ENCODE measurements at places on chromosomes 5 and 9.
A peak's percentile ranks its signal among the peaks of the same experiment; 100 is the strongest.

DNA sequence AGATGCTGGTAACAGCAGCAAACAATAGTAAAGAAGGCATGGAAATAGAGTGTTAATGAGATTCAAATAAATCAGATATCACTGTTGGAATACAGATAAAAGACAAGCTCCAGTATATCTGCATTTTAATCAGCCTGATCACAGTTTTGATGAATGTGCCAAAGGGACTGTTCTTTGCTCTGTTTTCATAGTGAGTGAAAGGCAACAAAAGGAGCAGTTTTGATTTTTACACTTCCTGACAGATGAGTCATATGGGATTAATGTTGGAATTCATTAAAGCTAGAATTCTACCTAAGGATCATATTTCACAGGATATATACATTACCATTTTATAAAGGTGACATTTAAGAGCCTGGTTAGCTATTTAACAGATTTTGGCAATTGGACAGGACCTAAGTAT lies 743.3 kb upstream of the PTPRD start:
- no peak for DNase-seq

GRCh38 chr9:70387663-70388062 lies 26.8 kb downstream of the KLF9 start:
- no peak for DNase-seq

DNA sequence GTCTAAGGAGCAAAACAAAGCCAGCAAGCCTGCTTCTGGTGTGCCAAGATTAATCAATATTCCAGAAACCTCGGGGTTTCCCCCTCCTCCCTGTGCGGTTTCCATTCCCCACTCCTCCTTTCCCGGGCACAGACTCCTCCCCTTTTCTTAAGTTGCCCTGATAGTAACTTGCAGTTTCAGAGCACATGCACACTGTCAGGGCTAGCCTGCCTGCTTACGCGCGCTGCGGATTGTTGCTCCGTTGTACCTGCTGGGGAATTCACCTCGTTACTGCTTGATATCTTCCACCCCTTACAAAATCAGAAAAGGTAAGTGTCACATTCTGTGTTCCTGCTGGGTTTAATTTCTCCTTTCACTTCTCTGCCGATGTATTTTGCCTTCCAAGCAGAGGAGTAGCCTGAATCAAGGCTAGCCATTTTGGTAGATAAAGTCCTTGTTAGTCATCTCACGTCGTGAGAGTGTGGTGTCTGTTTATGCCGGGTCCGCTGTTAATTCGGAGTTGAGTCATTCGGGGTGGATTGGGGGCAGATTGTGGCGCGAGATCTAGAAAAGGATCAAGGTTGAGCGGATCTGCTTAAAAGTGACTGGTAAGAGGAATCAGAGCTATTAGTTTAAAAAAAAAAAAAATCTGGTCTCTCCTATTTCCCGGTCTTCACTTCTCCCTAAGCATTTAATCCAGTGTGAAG lies at the start of gene SLC1A3:
Gene SLC1A3, plus strand, starts transcription at position 179 of the 686 bp plus-strand sequence. CDS start 1,818 bp downstream, outside the sequence.
- peak; percentile 37 for DNase-seq

DNA sequence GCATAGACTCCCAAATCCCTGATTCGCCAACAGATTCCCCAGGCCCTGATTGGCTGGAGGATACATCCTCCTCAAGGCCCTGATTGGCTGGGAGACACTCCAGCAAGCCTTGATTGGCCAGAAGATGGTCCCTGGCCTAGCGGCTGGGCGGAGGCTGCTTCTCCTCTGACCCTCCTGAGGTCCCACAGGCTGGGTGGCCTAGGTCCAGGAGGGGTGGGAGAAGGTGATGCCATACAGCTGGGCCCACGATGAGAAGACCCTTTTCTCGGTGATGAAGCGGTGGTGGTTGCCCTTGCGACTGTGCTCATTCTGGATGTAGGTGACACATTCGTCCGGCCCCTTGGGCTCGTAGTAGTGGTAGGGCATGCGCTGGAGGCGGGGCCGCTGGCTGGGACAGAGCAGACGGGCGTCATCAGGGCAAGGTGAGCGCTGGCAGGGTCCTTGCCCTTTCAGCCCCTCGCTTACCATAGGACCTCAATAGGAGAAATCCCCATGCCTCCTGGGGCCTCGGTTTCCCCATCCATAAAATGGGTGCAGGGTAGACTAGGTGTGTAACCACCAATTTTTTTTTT lies 9.0 kb upstream of the AK1 start:
- DNase-seq: no peak

DNA sequence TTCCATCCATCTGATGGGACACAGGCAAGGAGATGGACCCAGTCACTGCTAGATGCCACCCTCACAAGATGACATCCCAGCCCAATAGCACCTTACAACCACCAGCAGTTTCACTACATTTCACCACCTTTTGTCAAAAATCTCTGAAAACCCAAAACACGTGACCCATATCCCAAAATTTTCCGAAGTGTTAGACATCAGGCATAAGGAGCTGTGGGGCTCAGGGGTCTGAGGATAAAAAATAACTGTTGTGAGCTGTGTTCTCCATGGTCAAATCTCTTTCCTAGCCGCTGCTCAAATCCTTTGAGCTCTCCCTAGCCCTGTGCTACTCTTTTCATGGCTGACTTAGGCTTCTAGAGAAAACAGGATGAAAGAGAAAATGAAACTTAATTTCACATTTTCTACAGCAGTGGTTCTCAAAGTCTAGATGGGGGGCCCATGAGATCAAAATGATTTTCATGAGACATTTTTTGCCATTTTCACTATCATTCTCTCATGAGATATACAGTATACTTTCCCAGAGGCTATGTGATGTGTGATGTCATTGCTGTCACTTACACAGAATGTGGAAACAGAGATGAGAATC lies 40.7 kb downstream of the TIMD4 start:
- no peak for DNase-seq

DNA sequence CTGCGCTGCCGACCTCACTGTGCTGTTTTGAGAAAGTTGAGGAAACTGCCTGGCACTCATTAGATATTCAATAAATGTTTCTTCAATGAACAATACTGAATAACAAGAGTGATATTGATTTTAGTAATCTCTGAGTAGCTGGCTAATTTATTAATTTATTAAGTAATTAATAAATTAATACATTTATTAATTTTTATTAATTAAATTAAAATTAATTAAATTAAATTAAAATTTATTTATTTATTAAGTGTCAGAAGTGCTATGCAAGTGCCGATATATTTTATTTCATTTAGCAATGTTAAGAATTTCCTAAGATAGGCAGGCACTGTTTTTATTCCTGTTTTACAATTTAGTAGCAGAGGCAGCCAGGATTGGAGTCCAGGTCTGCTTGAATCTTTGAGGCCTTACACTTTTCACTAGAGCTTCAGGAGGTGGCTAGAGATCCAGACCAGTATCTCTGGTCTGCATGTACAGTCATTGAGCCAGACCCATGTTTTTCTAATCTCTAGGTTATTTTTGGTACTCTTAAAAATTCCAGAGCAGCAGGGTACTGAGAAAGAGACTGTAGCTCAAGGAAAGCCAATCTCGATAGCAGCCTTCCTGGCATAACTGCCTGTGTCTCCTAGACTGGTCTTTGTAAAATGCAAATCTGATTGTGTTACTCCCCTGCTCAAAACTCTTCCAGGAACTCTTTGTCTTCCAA lies 109.2 kb downstream of the ARHGEF28 start:
- no peak for DNase-seq

GRCh38 chr9:665296-665695 lies 176.2 kb upstream of the DMRT1 start:
- DNase-seq: no peak

- no peak for DNase-seq
These were observed 48.9 kb upstream of the CCDC112 start for GRCh38 chr5:115345344-115345743.

- DNase-seq: no peak
These were observed 32.4 kb upstream of the C9orf57 start for GRCh38 chr9:72092820-72093219.

- no peak for DNase-seq
These were observed 2.5 kb upstream of the ZMYND19 start for GRCh38 chr9:137592767-137593166.

GRCh38 chr5:2009986-2010914 lies 127.5 kb upstream of the IRX4 start:
- DNase-seq: no peak

- DNase-seq: no peak
These were observed 37.3 kb downstream of the FSD1L start for GRCh38 chr9:105485131-105485530.

GRCh38 chr5:22678886-22679285 lies 174.3 kb downstream of the CDH12 start:
- no peak for DNase-seq
